ENCODE measurements at places on chromosomes 13 and 19.
A peak's percentile ranks its signal among the peaks of the same experiment; 100 is the strongest.

- no peak for DNase-seq
These were observed 305.1 kb downstream of the ITGBL1 start for GRCh38 chr13:101757446-101758039.

- DNase-seq: no peak
These were observed 366.8 kb downstream of the SLITRK1 start for GRCh38 chr13:83515268-83516015.

DNA sequence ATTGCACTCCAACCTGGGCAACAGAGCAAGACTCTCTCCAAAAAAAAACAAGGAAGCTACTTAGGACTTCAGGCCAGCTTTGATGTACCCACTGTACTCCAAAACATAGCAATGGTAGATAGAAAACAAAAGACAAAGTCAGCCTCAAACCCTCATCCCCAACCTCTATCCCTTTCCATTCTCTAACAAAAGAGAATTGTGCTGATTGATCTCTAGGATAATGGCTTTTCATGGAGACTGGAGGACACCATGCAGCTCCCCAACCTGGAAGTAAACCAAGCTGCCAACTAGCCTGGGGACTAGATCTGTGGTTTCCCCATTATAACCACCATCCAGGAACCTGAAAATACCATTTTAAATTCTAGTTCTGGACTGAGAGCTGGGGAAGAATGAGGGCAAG, 4.3 kb upstream of the ZDHHC20 start:
- DNase-seq: no peak

DNA sequence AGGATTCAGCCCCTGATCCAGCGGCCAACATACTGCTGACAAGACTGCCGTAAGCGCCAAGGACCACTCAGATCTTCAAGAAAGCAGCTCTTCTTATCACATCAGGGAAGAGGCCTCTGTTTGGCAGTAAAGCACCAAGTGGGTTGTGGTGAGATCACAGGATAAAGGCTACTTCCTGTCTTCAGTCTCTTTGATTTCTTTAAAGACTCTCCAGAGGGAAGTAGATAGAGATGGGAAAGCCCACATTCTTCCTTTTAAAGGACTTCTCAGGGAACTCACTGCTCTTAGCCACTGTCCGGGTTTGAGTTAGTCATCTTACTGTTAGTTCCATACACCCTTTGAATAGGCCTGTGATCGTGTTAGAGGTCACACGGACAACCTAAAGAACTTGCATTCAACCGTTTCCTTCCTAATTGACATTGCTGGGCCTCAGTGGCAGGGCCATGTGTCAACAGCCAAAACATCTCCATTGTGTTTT, 47.2 kb upstream of the POMP start:
- DNase-seq: no peak

GRCh38 chr19:47351548-47351947, 2.4 kb downstream of the DHX34 start:
- DNase-seq: no peak

DNA sequence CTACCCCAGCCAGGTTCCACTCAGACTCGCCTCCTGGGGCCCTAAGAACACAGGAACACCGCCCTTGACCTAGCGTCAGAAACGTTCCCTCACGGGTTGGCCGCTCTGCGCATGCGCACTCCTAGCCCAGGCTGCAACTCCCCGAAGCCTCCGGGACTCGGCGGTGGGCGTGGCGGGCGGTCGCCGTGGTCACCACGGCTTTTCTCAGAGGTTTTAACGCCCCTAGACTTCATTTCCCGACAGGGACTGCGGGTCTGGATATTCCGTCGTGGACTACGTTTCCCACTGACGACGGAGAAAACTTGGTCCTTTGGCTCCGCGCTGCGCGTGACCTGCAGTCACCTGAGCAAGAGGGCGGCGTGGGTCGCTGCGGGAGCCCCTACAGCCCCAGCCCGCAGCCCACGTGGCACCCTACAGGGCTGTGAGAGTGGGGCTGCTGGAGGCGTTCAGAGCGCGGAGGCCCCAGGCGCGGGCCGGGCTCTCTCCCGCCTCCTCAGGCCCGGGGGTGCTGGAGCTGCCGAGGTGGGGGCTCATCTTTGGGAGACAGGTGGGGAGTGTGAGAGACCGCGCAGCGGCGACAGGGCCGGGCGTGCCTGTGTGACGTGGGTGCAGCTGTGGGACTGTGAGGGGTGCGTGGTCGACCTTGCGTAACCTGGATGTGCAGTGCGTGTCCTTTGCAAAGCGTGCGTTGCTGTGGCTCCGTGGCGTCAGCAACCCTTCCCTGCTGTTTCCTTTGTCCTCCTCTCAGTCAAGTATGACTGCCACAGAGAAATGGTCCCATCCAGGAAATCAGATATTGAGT, 38.0 kb upstream of the ZNF573 start:
- DNase-seq: no peak

DNA sequence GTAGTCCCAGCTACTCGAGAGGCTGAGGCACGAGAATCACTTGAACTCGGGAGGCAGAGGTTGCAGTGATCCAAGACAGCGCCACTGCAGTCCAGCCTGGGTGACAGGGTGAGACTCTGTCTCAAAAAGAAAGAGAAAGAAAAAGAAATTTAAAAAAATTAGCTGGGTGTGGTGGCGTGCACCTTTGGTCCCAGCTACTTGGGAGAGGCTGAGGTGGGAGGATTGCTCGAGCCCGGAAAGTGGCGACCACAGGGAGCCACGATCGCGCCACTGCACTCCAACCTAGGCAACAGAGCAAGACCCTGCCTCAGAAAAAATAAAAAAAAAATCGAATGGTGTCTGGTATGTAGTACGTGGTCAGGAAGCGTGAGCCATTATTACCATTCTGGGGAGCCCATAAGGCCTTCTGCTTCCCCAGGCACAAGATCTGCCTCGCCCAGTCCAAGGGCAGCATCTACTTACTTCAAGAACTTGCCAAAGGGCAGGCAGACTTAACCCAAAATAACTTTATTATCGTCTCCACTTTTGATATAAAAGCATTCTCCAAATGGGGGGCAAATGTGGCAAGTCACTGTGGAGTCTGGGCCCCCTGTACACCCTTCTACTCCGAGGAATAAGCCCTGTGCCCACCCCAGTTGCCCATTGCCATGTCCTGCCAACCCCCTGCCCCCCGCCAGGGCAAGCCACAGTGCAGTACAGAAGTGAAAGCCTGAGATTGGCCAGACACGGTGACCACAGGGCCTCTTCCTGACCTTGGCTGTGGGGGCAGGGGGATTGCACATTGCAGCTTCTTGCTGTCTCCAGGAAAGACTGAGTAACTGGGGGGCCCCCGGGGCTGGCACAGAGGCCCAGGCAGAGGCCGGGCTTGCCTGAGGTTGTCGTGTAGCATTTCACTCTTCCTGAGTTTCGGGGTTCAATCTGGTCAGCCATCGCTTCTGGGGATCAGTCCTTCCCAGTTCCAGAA, 12.6 kb downstream of the CCL25 start:
- DNase-seq: no peak

DNA sequence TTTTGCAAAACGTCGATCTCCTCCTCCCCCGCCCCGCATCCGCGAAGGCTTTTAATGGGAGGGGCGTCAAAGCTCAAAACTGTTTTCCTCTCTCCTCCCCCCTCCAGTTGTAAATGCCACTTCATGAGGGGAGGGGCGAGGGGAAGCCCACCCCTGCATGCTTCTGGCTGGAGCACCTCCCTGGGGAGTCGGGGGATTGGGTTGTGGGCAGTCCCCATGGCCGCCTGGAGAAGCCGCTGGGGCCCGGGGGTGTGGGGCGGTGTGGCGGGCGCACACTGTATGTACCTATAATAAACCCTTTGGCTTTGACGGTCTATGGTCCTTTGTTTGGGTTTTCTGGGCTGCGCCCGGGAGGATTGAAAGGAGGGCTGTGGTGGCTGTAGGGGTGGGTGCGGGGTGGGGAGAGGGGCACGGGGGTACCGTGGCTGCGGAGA, 505 bp upstream of the SHKBP1 start:
- DNase-seq: no peak

DNA sequence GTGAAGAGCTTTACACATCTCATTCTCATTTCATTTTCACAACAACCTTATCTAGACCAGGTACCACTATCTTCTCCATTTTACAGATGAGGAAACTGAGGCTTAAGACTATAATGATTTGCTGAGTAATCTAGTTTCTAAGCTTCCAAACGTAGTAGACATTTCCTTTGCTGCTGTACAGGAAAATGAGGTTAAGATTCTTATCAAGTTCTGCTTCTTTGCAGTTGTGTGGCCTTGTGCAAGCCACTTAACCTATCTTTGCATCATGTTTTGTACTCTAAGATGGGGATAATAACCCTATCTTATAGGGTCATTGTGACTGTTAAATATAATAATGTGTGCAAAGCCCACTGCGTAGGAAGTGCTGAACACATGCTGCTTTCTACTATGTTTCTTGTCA, 307.9 kb downstream of the HS6ST3 start:
- DNase-seq: no peak

GRCh38 chr13:42101821-42102585, 53.6 kb downstream of the DGKH start:
- DNase-seq: no peak

- peak; percentile 87 for DNase-seq
These were observed 16.6 kb downstream of the SIGLEC8 start for GRCh38 chr19:51441410-51442390.

GRCh38 chr13:62088165-62088564, 672.5 kb upstream of the PCDH20 start:
- no peak for DNase-seq

- DNase-seq: no peak
These were observed 73.7 kb upstream of the IPO5 start for GRCh38 chr13:97879646-97880310.

DNA sequence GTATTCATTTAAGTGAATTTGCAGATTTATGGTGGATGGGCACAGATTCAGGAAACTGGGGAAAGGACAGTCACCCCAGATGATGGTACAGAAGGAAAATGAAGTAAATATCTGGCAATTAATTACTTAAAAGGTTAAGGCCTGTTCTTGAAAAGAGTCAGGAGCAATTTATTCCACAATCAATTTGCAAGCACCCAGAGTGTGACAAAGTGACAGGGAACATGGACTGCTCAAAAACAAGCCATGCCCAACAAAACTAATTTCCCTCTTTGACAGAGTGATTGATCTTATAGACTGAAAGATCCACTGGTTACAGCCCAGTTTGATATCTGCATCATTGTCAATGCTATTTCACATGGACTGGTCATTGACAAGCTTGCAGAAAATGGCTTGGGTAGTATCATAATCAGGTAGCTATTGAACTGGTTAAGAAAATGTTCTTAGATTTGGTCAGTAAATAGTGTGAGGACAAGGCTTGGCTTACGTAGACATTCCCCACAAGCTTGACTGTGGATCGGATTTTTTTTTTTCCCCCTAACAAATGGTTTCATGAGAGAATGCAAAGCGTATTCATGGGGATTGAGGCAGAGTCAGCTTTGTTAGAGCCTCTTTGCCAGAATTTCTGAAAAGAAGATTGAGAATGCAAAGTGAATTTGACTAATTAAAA, 584.6 kb downstream of the GPC6 start:
- no peak for DNase-seq

DNA sequence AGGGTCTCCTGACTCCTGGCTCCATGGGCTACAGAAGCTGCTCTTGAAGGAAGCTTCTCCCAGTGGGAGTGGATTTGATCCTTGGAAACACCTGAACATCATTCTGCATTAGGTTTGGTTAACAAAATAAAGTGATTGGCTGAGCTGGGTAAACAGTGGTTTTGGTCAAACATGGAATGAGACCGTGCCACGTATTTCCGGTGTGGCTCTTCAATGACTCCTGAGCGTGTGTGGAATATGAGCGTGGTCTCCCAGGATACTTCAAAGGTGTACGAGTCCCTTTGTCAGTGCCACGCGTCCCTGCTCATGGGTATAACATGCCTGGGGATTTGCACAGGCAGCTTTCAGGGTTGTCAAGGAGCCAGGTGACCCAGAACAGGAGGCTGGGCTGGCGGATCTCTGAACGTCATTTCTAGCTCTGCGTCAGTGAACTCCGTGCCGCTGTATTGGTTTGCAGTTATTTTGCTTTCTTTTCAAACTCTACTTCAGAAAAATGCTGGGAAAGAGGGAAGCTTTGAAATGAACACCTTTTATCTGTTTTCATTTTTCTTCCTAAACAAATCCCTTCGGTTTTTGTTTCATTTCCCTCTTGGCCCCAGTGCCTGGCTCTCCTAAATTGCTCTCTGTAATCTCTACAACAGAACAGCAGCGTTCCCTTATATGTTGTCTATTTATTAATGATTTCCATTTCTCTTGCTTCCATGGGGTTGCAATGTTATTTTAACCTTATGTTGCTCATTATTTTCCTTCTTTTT, 26.3 kb upstream of the GJB6 start:
- no peak for DNase-seq

DNA sequence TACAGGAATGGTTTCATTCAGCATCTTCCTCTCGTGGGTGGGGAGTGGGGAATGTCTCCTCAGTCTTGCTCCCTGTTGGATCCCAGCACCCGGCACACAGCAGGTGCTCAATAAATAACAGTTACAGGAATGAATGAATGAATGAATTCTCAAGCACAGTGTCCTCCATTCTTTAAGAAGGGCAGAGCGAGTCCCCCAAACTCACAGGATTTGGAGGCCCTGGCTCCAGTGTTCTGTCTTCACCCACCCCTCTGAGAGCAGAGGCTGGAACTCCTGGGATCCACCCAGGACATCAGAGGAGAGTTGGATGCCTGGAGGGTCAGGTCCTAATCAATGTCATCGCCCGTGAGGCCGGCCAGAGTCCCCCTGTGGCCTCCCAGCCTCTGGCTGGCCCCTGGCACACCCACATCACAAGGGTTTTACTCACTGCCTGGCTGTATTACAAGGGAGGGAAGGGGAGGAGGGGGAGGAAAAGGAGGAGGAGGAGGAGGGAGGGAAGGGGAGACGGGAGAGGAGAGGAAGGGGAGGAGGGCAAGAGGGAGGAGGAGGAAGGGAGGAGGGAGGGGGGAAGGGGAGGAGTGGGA, 8.7 kb upstream of the CREB3L3 start:
- no peak for DNase-seq

DNA sequence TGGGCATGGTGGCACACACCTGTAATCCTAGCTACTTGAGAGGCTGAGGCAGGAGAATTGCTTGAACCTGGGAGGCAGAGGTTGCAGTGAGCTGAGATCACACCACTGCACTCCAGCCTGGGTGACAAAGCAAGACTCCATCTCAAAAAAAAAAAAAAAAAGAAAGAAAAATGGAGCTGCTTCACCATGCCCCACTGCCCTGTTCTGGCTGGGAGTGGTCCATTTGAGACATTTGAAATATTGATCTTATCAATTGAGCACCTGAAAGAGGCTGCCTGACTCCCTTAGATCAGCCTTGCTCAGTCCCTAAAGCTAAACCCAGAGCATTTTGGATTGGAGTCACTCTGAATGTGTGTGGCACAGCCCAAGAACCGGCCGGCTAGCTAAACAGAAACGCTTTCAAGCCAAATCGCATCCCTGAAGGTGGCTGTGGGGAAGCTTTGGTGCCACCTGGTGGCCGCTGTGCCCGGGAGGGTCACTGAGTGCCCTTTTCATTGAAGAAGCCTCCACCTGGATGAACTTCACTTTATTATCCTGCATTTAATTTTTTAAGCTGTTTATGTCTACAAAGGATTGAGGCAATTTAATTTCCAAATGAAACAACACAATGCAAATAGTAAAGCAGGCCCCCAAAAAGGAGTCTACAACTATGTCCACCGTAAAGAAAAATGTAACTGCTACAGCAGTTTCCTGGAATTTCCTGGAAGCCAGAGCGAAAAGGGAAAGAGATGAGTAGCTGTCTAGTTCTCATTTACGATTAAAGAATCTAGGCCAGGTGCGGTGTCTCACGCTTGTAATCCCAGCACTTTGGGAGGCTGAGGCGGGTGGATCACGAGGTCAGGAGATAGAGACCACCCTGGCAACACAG, 53.1 kb upstream of the SERPINE3 start:
- peak; percentile 50 for DNase-seq

- DNase-seq: no peak
These were observed 8.3 kb downstream of the IGLON5 start for GRCh38 chr19:51319649-51320279.

Measured in central memory CD8-positive, alpha-beta T cell (primary cell).